ENCODE measurements at places on chromosomes 16 and 17. TPM values are rescaled to one million over a fixed set of nuclear protein-coding genes. Genes with fewer than 3 reads are reported as not detected.

ARSG gene
- total RNA-seq, result 1.5 TPM

SCARF1 gene
- 0.33 TPM for total RNA-seq

OR1A1 gene
- not detected for total RNA-seq

C1QL1 gene
- 25.7 TPM for total RNA-seq

NPIPA1 gene
- 47.7 TPM for total RNA-seq

RAMP2 gene
- total RNA-seq, result 0.98 TPM

Measured in A549 treated with CpdA at 1 μM for 4 hours (cell line).